ENCODE measurements at places on chromosomes 2 and 18.

- no peak for DNase-seq
Observed at GRCh38 chr2:26988058-26988860, 17.8 kb downstream of the MAPRE3 start.

- DNase-seq = no peak
Observed at GRCh38 chr2:190626641-190627210, 22.2 kb upstream of the NAB1 start.

DNA sequence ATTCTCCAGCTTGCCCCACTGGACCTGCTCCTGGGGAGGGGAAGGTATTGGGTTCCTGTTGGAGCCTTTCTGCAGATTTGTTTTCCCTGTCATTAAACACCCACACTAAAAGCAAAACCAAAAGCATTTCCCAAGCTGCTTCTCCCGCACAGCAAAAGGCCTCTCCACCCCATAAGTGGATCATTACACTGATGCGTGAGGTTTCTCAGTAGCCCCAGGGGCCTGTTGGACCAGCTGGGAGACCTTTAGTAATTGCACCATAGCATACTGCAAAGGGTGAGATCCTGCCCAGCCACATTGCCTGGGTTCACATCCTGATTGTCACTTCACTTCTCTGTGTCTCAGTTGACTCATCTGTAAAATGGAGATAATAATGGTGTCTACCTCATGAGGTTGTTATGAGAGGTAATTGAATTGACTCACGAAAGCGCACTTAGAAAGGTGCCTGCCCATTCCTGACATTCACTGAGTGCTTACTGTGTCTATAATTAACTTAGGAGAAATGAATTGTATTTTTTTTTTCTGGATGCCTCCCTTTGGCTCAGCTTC lies 43.9 kb downstream of the TOGARAM2 start:
- DNase-seq = no peak

- no peak for DNase-seq
Observed at GRCh38 chr18:11489266-11489899, 120.0 kb upstream of the SLC35G4 start.

GRCh38 chr2:19900931-19901441 lies 797 bp downstream of the TTC32 start:
- DNase-seq = no peak

DNA sequence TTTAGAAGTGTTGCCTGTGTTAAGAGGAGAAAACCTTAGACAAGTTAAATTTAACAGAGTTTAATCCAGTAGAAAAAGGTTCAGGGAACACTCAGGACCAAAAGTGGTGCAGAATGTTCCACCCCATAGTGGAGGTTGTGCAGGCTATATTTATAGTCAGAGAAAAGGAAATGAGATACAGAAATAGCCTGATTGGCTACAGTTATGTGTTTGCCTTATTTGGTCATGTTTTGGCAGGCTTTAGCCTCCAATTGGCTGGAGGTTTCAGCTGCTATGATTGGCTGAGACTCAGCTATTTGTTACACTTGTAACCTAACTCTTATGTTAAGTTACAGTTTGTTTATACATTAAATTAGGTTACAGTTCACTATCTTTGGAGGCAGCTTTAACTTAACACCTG lies 4.2 kb downstream of the STAMBP start:
- no peak for DNase-seq

GRCh38 chr2:142710336-142710735 lies 167.1 kb upstream of the KYNU start:
- DNase-seq = no peak

- no peak for DNase-seq
Observed at GRCh38 chr18:12088731-12089375, 4.8 kb upstream of the ANKRD62 start.

DNA sequence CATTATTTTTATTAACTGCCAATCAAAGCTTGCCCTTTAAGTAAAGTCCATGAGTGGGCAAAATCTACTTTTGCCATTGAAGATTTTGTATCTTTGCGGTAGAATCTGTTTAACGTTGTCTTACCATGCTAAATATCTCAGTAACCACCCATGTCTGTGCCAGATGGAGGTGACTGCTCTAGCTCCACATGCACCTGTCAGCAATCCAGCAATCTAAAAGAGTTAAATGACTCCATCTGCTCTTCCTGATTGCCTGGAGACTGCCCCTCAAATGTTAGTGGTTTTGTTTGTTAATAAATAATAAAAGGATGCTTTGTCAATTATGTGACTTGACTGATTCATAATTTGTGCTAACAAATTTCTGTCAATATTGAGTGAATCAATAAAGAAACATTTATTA lies 141.7 kb downstream of the RBM43 start:
- DNase-seq = no peak

GRCh38 chr18:11710578-11710977 lies 21.5 kb downstream of the GNAL start:
- no peak for DNase-seq

- DNase-seq = no peak
Observed at GRCh38 chr2:212505586-212505985, 33.0 kb downstream of the ERBB4 start.

- DNase-seq = no peak
Observed at GRCh38 chr2:123738643-123739042, 286.4 kb upstream of the CNTNAP5 start.

DNA sequence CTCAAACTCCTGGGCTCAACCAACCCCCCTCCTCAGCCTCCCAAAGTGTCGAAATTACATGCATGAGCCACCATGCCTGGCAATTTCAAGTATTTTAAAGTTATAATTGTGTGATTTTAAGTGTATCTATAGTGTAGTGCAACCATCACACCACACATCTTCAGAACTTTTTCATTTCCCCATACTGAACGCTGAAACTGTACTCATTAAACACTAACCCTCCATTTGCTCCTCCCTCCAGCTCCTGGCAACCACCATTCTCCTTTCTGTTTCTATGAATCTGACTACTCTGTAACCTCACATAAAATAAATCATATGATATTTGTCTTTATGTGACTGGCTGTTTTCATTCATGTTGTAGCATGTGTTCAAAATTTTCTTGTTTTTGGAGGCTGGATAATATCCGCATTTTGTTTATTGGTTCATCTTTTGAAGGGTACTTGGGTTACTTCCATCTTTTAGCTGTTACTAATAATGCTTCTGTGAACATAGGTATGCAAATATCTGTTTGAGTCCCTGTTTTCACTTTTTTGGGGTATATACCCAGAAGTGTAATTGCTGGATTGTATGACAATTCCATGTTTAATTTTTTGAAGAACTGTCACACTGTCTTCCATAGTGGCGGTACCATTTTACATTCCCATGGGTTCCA lies 188.2 kb downstream of the PLCL1 start:
- no peak for DNase-seq

DNA sequence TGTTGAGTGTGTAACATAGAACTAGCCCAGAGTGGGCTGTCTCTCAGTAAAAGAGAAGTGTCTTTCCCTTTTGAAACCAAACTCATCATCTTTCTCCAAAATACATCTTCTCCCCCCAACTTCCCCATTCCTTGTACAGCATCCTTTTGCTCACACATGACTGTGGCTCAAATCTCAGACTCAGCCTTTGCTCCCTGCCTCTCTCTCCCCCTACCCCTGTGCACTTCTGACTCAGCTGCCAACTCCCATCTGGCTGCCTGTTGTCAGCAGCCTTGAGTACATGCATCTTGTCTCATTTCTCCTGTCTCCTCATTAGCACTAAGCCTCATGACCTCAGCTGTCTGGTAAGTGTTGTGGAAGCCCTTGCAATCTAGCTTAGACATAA lies 18.1 kb upstream of the MGAT4A start:
- no peak for DNase-seq

DNA sequence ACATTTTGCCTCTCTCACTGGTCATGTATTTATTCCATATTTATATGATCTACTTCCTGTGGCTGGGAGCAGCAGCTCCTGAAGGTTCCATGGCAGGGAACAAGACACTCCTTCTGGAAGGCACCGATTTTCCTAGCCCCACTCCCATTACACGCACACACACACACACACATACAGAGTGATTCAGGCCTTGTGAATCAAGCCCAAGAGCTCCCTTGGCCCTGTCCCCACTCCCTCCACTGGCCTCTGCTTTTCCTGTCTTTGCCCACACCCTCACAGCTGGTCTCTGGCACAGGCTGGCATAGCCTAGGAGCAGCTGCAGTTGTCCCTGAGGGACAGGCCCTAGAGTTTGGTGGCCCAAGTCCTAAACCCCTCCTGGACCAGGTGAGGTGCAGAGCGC lies 201.7 kb downstream of the NAPG start:
- no peak for DNase-seq

DNA sequence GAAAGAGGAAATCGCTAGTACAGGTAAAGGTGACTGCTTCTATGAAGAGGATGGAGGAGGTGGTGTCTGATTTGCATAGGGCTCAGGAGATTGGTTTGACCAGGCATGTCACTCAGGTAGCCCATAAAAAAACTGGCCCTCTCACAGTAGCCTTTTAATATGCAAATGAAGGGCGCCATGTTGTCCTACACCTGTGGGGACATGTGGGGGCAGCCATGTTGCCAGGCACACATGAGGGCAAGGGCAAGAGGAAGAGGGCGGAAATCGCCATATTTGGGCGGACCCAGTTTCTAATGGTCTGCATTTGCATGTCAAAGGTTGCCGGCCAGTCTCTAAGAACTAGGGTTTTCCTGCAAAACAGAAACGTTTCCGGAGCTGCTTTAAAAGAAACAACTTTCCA lies 1330.6 kb downstream of the DSC3 start:
- DNase-seq = no peak

DNA sequence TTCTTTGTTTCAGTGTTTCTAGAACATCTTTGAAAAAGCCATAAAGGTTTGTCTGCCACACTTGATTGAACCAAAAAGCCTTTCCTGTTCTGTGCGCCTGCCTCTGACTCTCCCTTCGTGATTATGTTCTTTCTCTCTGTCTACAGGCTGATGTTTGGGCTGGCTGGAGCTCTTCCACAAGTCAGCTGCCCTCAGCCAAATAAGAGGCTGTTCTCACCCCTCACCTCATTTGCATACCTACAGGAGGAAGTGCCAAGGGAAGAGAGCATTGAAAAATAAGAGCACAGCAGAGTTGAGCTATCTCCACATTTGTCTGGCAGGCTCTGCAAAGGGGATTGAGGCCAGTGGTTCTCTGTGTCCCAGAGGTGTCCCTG lies 15.8 kb downstream of the INPP5D start:
- no peak for DNase-seq

GRCh38 chr2:73290049-73290839 lies 3.1 kb downstream of the EGR4 start:
- peak; percentile 31 for DNase-seq

DNA sequence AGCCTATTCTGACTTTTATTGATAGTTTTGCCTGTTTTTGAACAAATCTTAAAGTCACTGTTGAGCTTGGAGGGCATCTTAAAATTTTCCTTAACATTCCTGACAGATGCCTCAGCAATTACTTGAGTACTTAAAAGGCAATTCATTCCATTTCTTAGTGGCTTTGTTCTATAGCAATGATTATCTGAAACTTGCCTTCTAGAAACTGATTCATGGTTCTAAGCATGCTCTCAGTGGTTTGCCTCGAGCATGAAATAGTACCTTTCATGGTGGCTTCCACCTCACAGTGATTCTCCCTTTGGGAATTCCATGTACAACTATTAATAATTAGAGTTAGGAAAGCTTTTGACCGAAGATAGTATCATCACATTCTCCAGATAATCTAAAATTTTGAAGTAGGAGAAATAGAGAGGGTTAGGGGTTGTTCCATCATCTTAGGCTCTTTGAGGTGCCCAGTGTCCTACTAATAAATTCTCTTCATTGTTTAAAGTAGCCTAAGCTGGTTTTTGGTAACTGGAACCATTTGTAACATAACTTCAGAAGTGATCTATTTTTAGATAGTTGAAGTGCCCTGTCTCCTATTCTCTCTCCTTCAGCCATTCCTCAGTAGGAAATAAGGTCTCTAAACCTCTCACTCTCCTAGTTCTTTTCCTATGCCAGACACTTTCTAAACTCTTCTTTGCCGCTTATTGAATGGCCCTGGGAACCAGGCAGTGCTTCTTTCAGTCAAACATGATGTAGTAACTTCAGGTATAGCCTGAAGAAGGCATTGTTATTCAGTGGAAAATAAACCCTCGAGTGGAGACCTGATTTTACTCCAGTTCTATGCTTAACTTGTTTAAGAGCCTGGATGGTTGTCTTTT lies 156.1 kb downstream of the HAUS1 start:
- no peak for DNase-seq

DNA sequence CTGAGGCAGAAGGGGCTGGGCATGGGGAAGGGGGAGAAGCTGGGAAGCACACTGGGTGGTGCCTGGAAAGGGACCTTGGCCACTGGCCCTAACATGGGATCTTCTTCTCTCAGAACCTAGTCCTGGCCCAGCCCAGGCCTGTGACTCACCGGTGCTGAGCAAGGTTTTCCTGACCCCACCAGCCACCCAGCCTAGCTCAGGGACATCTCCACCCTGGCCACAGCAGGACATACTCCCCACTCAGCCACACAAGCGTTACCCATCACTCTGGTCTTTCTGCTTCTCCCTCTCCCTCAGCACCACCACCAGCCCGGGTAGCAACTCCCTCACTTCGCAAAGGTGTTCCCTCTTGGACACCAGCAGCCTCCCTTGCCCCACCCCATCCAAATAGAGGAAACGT lies 22.8 kb downstream of the TNS1 start:
- DNase-seq = no peak

DNA sequence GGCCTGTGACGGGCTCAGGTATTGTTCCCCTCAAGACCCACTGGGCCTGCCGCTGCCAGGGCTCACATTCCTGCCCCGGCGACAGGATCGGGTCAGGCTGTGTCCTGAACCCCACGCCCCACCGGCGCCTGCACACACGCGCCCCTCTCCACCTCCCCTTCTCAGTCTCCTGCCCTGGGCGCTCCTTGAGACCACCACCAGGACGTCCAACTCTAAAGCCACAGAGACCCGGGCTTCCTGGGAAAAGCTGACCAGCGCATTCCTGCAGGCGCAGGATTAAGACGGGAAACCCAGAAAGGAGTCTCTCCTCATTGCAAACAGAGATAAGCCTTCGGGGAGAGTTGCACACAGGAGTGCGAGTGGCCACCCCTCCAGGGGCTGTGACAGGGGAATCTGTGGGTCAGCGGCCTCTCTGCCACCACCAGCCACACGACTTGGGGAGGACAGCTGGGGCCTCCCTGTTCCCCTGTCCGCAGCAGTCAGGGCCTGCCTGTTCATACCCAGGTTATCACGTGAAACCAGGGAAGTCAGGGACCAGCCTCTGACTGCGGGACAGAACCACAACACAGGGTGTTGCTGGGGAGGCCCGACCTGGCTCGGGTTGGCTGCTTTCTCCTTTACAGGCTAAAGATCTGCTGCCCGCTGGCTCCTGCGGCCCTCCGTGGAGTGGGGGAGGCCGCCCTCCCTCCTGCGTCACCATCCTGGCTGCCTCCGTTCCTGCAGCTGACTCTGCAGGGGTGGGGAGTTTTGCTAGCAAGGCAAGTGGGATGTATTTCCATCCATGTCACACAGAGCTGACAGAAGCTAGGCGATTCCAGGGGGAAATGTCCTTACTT lies 88.8 kb downstream of the ZCCHC2 start:
- no peak for DNase-seq

DNA sequence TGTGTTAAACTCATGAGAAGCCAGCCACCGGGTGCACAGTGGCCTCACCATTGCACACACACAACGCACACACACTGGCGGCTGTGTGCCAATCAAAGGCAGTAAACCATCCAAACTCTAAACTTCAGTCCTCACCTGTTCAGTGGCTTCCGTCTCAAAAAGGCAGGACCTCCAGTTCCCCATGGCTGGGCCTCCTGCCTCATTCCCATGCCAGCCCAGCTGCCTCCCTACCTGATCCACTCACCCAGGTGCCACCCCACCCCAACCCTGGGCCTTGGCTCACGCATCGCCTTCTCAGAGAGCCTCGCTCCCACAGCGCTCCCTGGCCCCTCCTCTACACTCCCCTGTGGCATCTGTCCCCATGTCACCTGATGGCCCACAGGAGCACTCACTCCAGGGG lies 190.9 kb downstream of the EIPR1 start:
- DNase-seq = no peak
